ENCODE measurements at places on chromosomes 6 and 20.

DNA sequence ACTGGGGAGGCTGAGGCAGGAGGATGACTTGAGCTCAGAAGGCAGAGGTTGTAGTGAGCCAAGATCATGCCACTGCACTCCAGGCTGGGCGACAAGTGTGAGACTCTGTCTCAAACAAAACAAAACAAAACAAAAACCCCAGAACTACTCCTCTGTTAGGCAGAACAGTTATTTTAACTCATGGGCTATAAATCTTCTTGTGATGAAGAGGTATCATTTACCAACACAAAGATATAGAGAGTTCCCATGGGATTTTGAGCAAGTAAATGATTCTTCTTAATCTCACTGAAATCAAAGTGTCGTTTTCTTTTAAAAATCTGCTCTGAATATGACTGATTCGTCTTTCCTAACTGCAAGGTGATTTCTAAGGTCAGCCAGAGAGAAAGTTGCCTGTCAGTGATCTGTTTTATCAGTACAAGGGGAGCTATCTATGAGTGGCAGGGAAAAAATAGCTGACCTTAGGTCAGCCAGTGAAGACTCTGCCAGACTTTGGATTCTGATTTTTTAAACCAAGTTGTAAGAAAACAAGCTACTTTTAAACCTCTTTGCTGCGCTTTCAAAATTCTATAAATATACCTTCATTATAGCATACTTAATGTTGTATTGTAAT lies 3.8 kb upstream of the DSP start:
- DNase-seq: no peak

DNA sequence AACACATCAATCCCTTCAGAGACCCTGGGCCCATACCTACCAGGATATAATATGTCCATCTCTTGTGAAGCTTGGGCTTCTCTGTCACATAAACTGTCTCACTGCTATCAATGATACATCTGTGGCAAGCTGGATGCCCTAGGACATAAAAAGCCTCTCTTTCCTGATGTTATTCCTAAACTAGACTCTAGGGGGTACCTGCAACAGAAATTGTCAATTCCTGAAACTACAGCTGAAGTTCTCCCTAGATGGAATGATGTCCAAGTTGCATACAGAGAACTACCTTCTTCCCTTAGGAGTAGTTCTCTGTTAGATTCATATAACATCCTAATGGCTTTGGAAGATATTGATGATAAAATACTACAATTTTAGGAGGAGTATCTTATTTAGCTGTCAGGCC lies 35.8 kb downstream of the TBX18 start:
- no peak for DNase-seq

- DNase-seq: no peak
These were observed 19.8 kb downstream of the FKBP5 start for GRCh38 chr6:35668744-35669450.

DNA sequence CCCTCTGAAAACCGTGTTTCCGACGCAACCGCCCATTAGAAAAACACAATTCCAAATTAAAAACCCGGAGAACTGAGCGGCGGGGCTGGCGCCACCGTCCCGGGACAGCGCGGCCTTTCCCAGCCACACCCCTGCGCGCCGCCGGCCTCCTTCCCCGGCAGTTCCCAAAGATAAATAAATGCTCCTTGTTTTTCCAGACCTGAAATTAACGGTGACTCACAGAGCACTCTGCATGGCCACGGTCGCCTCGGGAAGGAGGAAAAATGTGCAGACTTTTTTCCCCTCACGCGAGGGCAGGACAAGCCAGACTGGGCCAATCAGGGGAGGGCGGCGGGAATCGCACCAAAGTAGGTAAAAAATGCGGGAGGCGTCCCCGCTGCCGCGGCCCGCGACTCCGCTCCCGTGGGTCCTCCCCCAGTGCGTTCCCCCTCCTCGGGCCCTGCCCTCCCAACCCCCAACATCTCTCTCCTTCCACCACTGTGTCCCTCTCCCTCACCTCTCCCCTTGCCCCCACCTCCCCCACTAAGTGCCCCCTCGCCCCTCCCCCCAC lies 828 bp upstream of the DSTN start:
- DNase-seq: no peak

DNA sequence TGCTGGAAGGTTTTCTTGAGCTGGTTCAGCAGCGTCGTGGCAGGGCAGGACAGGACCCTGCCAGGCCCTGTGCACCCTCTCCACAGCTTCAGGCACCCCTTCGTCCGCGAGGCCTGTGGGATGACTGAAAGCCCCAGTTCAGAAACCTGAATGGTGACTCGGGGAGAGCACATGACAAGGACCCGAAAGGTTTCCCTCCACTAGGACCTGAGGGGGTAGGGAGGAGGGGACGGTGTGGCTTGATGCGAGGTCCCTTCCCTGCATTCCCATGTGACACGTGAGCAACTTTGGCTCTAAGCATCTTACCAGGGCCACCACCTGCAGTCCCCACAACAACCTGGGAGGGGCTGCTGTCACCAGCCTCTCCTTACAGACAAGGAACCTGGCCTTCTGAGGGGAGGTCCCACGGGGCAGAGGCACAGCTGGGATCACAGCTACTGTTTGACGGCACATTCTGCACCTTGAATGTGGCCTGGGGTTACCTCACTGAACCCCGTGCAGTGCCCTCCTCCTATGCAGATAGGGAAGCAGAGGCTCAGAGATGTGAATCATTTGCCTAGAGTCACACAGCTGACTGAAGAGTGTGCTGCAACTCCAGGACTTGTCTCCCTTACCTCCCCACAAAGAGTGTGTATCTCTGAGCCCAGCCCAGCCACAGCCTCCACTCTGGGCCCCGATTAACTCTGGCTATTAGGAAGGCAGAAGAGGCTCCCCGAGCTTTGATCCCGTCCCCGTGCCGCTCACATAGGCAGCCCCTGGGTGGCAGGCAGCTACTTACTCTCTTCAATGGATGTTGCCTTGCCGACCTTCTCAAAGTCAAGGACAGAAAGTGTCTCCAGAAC lies 84.6 kb downstream of the PTPN1 start:
- DNase-seq: no peak

- no peak for DNase-seq
These were observed 55.4 kb downstream of the GRM4 start for GRCh38 chr6:34090529-34090928.

- no peak for DNase-seq
These were observed 10.1 kb upstream of the AKAP12 start for GRCh38 chr6:151229401-151230276.

DNA sequence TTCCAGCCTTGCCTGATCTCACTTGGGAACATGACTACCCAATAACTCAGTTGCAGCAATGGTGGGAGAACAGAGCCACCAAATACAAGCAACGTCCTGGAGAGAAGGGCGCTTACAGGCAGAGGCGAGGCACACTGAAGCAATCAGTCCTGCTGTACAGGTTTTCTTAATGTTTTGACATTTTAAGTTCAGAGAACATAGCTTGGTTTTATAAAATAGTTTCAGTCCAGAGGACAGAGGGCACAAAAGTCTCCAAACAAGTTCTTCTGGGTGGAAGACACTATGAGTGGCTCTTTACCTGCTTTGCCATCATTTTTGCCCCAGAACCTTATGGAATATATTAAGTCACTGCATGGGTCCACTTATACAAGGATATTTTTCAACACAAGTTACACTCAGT lies 103.4 kb upstream of the KCNG1 start:
- no peak for DNase-seq

DNA sequence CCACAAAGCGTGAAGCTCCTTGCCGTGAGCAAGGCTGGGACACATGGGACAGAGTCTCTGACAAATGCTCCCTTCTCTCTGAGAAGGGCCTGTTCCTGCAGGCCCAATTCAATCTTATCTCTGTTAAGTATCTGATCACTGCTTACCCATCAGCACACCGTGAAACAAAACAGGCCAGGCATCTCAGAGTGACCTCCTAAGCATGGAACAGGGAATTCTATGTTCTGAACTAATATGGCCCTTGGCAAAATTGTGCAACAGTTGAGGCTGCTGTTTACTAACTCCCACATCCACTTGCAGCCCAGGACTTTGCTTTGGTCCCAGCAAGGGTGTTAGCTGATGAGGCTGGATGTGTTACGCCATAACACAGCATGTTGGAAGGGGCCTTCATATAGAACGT lies 79.2 kb downstream of the GCLC start:
- no peak for DNase-seq

GRCh38 chr20:20078041-20078440 lies 25.7 kb downstream of the CFAP61 start:
- DNase-seq: no peak

GRCh38 chr6:150865406-150866146 lies at the start of gene MTHFD1L:
Gene MTHFD1L (plus strand): TSS chr6:150865702. CDS start chr6:150865823, 121 bp downstream.
- DNase-seq: peak; percentile 67

DNA sequence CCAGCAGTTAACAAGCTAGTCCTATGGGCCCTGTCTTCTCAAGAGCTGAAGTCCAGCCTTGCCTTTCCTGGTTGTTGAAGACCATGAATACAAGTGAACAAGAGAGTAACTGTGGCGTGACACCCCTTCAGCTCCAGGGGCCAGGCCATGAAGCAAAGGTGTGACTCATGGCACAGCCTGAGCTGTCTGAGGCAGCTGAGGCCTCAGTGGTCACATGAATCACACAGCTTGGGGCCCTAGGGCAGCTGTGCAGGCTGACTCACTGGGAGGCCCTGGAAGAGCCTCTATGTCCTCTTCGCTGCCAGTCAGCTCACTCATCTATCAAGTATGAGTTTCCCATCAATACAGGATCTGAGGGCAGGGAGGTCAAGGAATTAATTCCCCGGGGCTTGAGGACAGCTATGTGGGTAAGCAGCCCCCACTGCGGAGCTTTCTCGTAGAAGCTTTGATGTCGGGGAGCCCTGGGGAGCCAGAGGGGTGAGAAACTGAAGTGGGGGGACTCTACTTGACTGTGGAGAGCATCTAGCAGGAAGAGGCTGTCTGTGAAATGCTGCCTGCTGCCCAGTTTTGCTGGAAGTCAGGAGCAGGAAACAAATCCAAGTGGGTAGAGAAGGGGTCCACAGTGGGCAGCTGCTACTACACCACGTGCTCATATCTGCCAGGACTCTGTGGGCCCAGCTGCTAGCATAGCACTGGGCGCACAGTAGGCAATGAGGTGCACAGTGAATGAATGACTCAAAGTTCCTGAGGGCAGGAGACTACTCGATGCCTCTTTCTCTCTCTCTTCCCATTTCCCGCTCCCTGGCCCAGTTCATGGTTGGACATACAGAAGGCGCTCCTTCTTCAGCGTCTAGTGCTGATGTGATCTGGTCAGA lies 13.7 kb upstream of the FAM83C start:
- peak; percentile 32 for DNase-seq

GRCh38 chr20:62861726-62862336 lies at the start of gene TCFL5:
Gene TCFL5 (minus strand): TSS chr20:62861822. CDS start chr20:62861670, 152 bp downstream.
- DNase-seq: peak; percentile 91

DNA sequence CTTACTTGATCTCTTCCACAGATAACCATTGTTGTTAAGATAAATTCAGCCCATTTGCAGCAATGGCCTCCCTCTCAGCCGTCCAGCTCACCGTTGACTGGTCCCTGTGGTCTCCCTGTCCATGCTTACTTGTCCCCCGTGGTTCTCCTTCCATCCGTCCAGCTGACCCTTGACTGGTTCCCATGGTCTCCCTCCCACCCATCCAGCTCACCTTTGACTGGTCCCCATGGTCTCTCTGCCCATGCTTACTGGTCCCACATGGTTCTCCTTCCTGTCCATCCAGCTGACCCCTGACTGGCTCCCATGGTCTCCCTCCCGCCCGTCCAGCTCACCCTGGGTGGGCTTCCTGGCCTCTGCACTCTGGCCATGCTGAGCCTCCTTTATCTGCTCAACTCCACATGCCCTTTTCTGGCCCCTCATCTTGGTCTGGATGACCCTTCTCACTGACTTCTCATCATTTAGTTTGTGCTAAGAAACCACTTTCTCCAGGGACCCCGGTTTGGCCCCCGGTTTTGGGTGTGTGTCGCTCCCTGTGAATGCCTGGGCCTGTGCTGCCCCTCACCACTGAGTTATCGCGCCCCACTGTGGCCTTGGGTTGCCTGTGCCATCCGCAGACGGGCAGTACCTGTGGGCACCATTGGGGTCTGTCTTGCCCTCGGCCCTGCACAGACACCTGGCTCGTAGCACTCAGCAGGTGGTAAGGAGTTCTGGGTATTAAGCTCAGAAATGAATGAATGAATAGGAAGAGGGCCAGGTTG lies 146.4 kb downstream of the ERMARD start:
- no peak for DNase-seq

DNA sequence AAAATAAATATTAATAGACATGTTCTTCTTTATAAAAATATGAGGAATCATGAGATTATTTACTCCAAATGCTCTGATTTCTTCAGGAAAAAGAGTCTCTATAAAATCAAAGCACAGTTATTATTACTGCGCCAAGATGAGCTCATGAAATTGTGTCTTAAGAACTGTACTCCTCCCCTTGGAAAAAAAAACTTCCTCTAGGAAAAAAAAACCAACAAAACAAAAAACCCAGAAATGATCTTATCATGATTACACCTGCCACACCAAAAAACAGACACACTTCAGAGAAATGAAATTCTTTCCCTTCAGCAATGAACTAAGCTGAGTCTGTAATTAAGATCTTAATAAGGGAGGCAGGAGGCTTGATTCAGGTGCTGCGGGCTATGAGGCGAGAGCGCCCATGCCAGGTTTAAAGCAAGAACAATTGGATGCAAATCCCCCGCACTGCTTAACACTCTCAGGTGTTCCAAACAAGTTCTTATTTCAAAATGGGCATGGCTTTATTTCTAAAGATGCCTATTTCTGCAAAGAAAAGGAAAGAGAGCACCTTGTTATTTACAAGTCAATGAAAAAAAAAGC lies 9.1 kb downstream of the NEDD9 start:
- DNase-seq: no peak

DNA sequence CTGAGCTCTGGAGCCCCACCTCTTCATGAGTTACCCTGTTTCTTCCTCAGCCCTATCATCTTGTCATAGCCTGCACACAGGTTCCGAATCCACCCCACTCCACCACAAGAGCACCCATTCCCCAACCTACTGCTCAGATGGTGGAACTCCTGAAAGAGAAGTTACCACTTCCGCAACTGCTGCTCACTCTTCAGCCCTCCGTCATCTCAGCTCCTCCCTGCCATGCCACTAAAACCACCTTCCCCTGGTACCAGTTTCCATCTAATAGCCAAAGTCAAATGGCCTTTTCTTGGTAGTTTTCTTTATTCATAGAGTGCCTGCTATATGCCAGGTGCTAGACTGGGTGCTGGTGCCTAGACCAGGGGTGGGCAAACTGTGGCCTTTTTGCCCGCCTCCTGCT lies 3.9 kb downstream of the RAB22A start:
- DNase-seq: peak; percentile 38

DNA sequence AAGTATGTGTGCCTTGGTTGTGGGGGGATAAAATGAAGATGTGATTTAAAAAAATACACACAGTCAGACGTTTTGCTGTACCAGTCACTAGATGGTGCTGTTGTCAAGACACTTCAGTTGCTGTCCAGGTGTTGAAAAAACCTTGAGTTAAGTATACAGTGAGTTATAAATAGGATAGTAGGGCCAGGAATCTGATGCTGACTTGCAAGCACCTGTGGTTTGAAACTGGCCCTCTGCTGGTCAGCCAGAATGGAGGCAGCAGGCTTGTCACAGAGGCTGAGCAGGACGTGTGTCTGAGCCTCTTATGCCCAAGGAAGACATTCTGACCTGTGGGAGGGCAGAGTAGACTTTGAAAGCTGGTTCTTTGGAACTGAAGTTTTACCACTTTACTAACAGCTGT lies 27.8 kb downstream of the RNF8 start:
- DNase-seq: peak; percentile 44

Measured in CD4-positive, alpha-beta T cell treated with Interleukin-15 for 4 hours (primary cell).